BJ (cell line): ENCODE measurements at places on chromosomes 11 and 22. TPM values are rescaled to one million over a fixed set of nuclear protein-coding genes. Genes with fewer than 3 reads are reported as not detected.

OR5L2 gene
- not detected in 2 replicates for polyA plus RNA-seq

DNA sequence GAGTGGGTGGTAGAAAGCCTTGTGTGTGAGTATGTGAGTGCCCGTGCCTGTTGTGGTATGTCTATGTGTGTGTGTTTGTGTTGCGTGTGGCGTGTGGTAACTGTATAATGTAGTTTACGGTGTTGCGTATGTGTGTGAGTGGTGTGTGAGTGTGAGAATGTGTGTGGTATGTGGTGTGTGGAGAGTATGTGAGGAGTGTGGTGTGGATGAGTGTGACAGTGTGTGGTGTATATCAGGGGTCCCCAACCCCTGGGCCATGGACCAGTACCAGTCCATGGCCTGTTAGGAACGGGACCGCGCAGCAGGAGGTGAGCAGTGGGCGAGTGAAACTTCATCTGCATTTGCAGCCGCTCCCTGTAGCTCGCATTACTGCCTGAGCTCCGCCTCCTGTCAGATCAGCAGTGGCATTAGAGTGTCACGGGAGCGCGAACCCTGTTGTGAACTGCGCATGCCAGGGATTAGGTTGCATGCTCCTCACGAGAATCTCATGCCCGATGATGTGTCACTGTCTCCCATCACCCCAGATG lies 5.7 kb downstream of the UPK3A start:
- peak; percentile 49 for DNase-seq

DNA sequence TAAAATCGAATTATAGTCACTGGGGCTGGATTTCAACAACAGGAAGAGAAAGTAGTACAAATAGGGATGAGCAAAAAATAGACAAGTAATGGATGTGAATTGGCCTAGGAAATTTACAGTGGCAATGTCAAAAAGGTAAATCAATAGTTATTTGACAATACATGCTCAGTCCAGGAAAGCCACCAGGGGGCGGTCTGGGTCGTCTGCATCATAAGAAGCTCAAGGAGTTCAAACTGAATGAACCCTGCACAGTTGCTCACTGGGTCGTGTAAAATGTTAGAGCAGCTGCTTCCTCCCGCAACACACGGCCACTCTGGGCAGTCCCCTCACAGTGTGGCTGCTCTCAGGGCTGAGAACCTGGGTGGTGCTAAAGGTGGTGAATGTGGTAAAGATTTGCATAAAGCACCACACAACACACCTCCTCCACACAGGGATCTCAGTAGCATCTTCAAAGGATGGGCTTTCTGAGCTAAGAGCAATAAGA lies 85.9 kb downstream of the ZNF280B start:
- DNase-seq: no peak

GRCh38 chr11:35144136-35144741 lies 5.3 kb downstream of the CD44 start:
- DNase-seq: no peak

DNA sequence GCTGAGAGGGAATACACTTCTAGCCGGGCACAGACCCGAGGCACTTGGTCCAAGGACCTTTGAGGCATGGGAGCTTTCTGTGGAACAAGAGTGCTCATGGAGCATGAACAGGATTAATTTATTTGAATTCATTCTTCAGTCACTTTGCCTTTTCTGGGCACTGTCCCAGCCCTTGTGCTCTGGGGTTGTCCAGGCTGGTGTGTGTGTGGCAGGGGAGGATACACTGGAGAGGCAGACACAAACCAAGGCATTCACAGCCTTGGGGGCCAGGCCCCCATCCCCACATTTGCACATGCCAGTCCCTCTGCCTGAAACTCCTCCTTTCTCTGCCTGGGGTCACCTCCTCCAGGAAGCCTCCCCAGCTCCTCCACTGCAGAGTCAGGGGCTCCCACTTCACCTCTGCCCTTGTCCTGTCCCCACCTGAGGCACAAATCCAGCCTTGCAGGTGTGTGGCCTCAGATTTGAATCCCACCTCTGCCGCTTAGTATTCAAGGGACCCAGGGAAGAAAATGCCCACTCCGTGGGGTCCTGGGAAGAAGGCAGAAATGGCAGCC lies 55.5 kb downstream of the MYO7A start:
- DNase-seq: no peak
